ENCODE measurements at places on chromosomes 12 and 14.

GRCh38 chr12:78864403-78864869 lies at the start of gene SYT1:
Gene SYT1, plus strand, starts transcription at chr12:78864774.
- no peak for DNase-seq

GRCh38 chr14:62665286-62665685 lies 380.0 kb downstream of the KCNH5 start:
- DNase-seq = no peak

DNA sequence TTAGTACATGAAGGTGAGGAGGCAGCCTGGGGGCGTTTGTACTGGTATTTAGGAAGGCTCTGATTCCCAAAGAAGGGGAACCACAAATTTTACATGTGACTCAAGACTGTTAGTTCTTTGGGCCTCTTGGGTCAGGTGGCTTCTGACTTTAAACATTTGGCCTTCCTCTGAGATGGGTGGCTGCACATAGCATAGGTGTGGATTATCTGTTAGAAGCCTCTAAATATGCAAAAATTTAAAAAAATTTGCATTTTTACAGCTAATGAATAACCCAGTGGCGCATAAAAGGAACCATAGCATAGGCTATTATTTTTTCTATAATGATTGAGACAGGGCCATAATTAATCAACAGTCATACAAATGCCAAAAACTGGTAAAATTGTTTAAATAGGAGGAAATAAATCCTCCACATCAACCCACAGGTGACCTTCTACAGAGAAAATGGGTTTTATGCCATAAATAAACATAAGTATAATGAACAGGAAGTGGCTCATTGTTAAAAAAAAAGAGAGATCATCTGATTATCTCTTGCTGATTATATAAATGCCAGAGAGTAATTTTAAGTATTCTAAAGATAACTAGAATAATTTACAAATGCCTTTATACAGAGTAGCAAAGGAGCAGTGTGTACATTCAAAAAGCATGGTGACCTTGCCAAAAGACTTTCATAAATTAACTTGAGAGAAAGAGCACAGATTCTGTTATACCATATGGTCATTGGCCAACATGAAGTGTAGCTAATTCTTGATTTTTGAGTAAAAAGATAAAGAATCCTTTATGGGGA lies 284.2 kb upstream of the ATP2B1 start:
- no peak for DNase-seq

- DNase-seq = no peak
Observed at GRCh38 chr14:34971381-34971780, 11.4 kb upstream of the SRP54 start.

GRCh38 chr12:13026286-13026685 lies 17.9 kb upstream of the FAM234B start:
- DNase-seq = no peak

DNA sequence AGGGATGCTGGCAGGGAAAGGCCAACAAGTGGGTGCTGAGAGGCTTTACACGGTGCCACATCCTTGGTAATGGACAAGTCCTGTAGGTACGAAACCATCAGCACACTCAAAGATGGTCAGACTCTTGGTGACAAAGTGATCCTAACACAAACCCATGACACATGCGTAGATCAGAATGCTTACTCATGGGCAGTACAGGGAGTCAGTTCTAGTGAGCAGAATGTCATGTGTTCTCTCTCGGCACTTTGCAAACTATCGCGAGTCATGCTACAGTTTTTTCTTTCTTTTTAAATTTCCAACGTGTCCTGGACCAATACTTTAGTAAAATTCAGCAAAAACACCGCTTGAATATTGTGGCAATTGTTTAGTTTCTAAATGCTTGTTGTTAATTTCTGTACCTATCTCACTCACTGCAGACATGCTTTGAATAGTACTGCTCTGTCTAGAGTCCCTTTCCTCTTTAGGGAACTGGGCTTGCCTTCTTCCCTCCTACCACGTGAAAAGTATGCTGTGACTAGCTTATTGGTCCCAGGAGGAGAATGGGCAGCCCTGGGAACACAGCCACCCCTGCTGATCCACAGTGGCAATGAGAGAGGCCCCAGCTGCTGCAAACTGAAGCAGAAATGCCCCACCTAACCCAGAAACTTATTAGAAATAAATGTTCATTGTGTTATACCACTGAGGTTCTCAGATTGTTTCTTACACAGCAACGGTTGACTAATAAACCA lies 62.4 kb downstream of the UBR7 start:
- DNase-seq = no peak

GRCh38 chr12:93085383-93086287 lies 156.5 kb upstream of the EEA1 start:
- DNase-seq = no peak

DNA sequence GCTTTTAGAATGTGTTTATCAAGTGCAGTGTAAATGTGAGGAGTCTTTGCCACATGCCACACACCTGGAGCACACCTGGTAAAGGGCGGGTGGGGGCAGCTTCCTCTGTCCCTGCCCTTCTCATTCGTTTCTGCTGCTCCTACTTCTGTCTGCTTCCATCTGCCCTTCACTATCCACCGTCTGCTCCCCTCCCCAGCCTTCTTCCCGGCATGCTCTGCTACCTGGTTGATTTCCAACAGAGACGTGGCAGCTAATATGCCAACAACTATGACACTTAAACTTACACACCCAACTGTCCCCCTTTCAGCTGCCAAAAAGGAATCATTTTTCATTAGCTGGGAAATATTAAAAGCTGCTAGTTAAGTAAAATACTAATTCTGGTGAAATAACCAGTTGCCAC lies 9.1 kb upstream of the CARMIL3 start:
- no peak for DNase-seq

DNA sequence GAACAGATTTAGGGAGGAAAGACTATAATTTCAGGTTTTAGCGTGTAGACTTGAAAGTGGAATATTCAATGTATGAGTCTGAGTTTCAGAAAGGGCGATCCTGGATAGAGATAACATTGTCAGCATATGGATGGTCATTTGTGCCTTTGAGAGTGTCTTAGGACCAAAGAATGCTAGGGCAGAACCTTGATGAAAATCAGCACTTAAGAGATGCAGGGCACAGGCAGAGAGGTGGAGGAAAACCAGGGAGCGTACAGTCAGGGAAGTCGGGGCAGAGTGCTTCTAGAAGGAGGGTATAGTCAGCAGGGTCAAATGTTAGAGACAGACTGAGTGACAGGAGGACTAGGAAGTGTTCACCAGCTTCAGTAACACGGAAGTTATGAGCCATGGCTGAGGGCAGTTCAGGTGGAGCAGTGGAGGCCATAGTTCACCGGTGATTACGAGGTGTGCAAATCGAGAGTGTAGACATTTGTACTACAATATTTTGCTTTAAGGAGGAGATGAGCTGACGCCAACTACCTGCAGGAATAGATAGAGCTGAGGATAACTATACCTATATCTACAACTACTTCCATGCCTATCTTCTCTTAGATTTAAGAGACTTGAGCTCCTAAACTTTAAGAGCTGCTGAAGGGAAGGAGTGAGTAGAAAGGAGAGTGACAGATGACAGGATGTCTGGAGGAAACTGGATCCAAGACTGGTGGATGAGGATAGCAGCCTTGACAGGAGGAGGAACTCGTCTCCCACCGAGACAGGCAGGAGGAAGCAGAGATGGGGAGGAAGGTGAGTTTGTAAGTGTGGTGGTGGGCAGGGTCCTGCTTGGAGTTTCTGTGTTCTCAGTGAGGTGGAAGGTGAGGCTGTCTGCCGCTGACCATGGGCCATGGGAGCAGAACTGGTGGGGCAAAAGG lies 6.5 kb downstream of the CBLN3 start:
- DNase-seq = no peak

DNA sequence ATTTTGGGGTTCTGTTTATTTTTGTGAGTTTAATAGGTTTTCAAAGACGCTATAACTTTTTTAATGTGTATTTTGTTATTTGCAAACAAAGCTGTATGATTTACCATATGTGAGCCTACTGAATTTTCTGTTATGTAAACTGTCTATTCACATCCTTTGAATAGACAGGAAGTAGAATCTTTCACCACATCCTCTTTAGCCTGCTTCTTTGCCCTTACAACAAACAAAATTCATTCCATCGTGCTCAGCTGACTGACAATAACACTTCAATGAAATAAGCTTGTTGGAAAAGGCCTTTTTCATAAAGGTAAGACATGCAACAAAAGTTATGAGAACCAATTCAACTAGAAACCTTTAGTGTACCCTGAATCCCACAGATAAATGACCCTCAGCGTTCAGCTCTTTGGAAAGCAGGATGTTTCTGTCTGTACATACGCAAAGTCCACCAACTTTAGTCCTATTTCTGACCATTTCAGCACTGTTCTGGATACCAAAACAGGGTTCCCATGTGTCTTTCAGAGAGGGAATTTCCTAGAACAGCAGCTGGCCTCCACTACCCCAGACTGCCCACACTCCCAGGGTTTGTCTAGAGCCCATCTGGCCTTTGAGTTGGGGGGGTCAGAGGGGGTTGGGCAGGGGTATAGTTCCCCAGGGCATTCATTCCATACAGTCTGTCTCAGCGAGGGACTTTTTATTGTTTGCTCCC lies 71.3 kb downstream of the DUSP6 start:
- DNase-seq = no peak

GRCh38 chr14:35526962-35527361 lies 7.0 kb upstream of the INSM2 start:
- DNase-seq = no peak

GRCh38 chr12:52130711-52131110 lies 51.2 kb downstream of the SMIM41 start:
- no peak for DNase-seq

DNA sequence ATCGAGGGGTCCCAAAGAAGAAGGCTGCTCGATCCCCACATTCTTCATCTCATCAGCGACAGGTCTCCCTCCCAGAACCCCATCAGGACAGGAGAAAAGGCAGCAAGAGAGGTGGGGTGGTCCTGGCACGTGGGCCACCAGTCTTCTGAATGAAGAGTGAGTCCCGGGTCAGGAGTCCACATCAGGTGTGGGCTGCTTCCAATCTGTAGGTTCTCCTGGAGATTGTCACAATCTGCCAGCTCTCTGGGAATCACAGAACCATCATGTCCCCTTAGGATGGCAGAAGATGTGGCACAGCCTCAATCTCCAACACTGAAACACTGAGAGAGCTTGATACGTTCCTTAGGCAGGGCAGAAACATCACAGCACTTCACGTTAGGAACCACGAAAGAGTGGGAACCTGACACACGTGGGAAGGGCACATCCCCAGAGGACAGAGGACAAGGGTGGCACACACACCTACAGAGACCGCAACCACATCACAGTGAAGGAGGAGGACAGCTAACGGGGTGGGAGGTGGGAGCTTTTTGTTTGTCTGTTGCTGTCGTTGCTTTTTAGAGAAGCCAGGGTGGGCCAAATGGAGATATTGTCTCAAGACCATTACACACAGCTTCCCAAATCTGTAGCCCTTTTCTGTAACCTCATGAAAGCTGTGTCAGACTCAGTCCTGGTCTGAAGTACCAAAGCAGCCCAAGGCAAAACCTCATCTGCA lies 284.5 kb downstream of the DPF3 start:
- no peak for DNase-seq

GRCh38 chr14:67410313-67410712 lies 1.7 kb downstream of the PLEK2 start:
- DNase-seq = no peak

DNA sequence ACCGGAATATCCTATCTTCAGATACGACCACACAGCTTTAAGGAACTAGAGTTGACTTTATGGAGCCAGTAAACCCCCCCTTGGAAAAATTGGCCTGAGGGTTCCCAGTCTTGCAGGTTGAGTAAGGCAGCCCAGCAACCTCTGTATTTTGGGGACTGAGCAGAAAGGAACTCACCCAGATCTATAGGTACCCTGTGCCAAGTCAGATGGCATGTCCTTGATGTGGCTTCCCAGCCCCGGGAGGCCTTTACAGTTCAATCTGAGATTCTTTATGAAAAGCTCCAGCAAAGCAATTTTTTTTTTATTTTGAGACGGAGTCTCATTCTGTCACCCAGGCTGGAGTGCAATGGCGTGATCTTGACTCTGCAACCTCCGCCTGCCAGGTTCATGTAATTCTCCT lies 27.6 kb downstream of the TMEM121 start:
- DNase-seq = no peak

DNA sequence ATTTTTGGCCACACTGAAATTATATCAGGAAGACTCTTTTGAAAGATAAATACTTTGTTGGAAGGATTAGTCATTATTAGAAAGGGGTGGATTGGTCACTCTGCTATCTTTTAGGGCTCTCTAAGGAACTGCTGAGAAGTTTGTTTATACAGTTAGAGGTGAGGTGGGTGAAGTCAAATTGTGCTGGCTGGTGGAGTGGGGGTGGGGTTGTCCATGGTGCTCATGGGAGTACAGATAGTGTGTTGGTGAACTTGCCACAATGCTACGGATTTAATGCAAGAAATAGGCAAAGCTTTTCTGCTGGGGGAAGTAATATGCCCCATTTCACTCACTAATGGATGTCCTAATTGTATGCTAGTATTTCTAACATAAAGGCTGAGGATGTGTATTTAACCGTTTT lies 35.8 kb downstream of the SUSD6 start:
- DNase-seq = no peak

DNA sequence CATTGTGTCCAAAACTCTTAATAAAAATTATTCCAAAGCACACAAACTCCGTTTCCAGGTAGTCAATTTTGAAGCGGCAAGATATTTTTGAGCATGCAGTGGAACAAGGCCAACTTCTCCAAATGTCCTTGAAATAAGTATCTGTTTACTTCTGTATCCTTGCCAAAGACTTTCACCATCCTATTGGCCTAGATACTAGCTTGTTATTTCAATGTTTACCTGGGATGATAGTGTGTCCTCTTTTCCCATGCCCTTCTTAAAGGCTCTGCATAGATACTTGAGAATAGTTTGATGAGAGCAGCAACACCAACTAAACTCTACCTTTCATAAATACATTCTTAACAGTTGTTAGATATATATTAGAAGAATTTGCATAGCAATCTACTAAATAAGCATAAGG lies 160.9 kb downstream of the KCNC2 start:
- DNase-seq = no peak

- DNase-seq = no peak
Observed at GRCh38 chr14:100862277-100862676, 36.4 kb downstream of the MEG3 start.

DNA sequence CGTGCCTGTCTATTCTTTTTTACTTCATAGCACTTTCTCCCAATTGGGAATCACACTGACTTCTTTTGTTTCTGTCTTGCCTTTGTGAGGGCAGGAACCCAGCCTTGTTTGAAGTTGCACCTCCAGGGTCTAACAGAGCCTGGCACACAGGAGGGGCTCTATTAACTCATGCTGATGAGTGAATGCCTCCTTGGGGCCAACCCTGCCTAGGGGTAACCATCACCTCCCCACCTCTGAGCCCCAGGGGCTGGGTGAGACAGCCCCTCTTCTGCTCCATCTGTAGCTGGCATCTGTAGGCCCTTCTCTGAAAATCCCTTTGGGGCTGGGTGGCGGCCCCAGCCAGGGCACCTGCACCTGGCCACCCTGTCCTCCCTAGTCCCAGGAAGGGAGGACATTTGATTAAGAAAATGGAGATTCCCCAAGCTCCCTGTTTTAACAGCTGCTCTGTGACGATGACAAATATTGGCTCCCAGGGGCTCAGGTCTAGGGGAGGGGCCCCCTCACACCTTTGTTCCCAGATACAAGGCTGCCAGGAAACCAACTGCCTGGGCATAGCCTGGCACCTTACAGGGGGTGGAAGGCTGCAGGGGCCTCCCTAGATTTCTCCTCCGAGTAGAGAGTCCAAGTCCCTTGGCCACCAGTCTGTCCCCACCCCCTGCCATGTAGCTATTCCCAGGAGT lies 11.8 kb downstream of the TAMALIN start:
- DNase-seq = no peak

- DNase-seq = no peak
Observed at GRCh38 chr12:47032644-47033043, 46.8 kb upstream of the PCED1B start.

All from GM04503 (cell line).